ENCODE measurements at places on chromosomes 2 and 18. TPM values are rescaled to one million over a fixed set of nuclear protein-coding genes. Genes with fewer than 3 reads are reported as not detected.

- no peak for DNase-seq
- H3K4me1 ChIP-seq: no peaks in the 10 kb centered on the region
- H3K36me3 ChIP-seq: peaks cover 48% of the 10 kb centered on the region
- H3K4me3 ChIP-seq: no peak overlapping the region
Measured at GRCh38 chr18:217532-218336, 50.1 kb downstream of the THOC1 start.

- no peak for DNase-seq
- no peak overlapping the region for H3K27ac ChIP-seq
- no peak overlapping the region for H3K4me3 ChIP-seq
- no peaks in the 10 kb centered on the region for H3K36me3 ChIP-seq
Measured at GRCh38 chr2:72033636-72034035, 114.0 kb downstream of the CYP26B1 start.

DNA sequence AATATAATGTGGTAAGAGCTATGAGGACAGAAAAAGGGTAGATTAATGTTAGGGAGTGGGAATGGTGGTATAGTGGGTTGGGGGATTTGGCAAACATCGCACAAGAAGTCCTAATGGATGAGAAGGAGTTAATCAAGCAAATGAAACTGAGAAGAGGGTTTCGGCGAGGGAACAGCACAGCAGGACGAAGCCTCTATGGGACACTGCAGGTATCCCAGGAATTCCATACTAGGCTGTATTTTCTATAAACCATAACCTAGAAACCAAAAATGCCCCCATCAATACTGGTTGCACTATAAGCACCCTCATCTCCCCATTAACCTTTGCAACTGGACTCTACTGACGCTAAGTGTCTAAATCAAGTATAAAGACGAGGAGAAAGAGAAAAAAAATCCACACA, 10.3 kb downstream of the WDFY1 start:
- DNase-seq: no peak
- no peak overlapping the region for H3K27ac ChIP-seq
- no peaks in the 10 kb centered on the region for H3K36me3 ChIP-seq
- H3K4me1 ChIP-seq: peaks cover 24% of the 10 kb centered on the region
- H3K4me3 ChIP-seq: no peak overlapping the region

DNA sequence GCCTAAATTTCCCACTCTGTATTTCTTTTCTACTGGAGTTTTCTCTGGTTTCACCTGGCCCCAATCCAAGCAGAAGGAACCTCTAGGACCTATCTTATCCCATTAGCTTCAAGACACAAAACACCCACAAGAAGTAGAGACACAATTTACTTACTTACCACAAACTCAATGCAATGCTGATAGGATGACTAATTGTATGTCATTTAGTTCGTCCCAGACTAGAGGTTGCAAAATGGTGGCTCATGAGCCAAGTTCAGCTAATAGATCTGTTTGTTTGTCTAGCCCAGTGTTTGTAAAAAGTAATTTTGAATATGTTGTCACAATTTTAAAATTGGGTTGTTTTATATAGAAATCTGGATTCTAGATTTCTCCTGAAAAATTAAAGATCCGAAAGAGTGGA, 34.7 kb upstream of the ZSWIM2 start:
- no peak overlapping the region for H3K4me3 ChIP-seq
- H3K27me3 ChIP-seq: no peaks in the 10 kb centered on the region
- no peaks in the 10 kb centered on the region for H3K4me1 ChIP-seq
- DNase-seq: no peak

- no peak overlapping the region for H3K27ac ChIP-seq
- H3K4me3 ChIP-seq: no peak overlapping the region
- H3K4me1 ChIP-seq: no peaks in the 10 kb centered on the region
- no peaks in the 10 kb centered on the region for H3K27me3 ChIP-seq
- H3K36me3 ChIP-seq: no peaks in the 10 kb centered on the region
- DNase-seq: no peak
Measured at GRCh38 chr2:238021327-238021726, 39.5 kb upstream of the SCLY start.

- no peak for DNase-seq
- H3K4me1 ChIP-seq: peaks cover 76% of the 10 kb centered on the region
- peaks cover 4% of the 10 kb centered on the region for H3K36me3 ChIP-seq
- peak overlapping the region; percentile 21 for H3K4me3 ChIP-seq
Measured at GRCh38 chr2:203721781-203722300, 15.4 kb downstream of the CD28 start.

The C2orf80 gene
- total RNA-seq: not detected

DNA sequence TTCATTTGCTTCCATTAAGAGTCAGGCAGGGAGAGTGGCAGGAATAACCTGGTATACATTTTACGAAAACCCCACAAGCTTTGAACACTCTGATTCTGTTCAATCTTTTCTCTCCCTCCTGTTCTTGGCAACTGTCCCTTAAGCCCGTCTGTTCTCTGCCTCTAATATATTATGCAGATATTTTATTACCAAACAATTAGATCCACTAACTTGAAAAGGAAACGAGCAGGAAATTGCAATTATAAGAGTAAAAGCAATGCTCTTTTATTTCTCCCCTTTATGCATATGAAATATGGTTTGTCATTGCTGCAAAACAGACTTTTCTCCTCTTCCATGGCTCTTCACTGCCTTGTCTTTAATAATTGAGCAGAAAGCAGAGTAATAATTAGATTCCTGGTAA, 149.1 kb upstream of the CELF4 start:
- H3K36me3 ChIP-seq: no peaks in the 10 kb centered on the region
- no peak overlapping the region for H3K27ac ChIP-seq
- H3K4me1 ChIP-seq: no peaks in the 10 kb centered on the region
- no peak overlapping the region for H3K4me3 ChIP-seq
- DNase-seq: no peak

- peaks cover 5% of the 10 kb centered on the region for H3K27me3 ChIP-seq
- no peaks in the 10 kb centered on the region for H3K4me1 ChIP-seq
- H3K36me3 ChIP-seq: no peaks in the 10 kb centered on the region
- H3K4me3 ChIP-seq: no peak overlapping the region
- no peak for DNase-seq
Measured at GRCh38 chr2:219621935-219622334, 5.5 kb upstream of the SLC4A3 start.

DNA sequence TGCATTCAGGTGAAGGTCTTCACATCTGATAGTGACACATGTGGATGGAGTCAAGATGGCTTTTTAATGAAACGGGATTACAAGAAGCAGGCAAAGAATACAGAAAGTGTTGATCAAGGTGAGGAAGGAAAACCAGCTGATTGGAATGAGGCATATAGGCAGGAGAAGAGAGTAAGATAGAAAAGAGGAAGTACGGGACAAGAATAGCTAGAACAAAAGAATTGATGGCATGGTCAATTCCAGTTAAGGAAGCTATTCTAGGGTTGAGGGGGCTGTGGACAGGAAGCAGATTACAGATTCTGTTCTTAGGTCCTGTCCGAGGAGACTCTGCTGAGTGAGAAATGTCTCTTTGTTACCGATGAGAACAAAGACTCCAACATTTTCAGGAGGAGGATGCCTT, 13.2 kb upstream of the NCK2 start:
- H3K4me1 ChIP-seq: no peaks in the 10 kb centered on the region
- H3K27me3 ChIP-seq: no peaks in the 10 kb centered on the region
- H3K27ac ChIP-seq: no peak overlapping the region
- no peak for DNase-seq
- no peaks in the 10 kb centered on the region for H3K36me3 ChIP-seq

Data from naive thymus-derived CD4-positive, alpha-beta T cell (primary cell).